ENCODE measurements at places on chromosomes 3 and 15.

GRCh38 chr15:22966321-22967083, 13.7 kb downstream of the CYFIP1 start:
- peak overlapping the region; percentile 41 for H3K27ac ChIP-seq
- no peaks in the 10 kb centered on the region for H3K27me3 ChIP-seq
- peaks cover 16% of the 10 kb centered on the region for H3K36me3 ChIP-seq
- no peak overlapping the region for H3K4me3 ChIP-seq
- peaks cover 15% of the 10 kb centered on the region for H3K4me1 ChIP-seq

DNA sequence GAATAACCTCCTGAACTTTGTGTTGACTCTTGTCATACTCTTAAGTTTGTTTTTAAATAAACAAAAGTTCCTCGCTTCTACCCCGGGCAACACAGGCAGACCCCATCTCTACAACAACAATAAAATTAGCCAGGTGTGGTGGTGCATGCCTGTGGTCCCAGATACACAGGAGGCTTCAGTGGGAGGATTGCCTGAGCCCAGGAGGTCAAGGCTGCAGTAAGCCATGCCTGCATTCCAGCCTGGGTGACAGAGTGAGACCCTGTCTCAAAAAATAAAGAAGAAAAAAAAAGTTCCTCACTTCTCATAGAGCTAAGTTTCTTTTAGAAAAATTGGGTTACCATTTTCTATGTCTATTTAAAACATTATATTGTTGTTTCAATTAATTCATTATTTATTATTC, 29.2 kb downstream of the HDGFL3 start:
- H3K4me1 ChIP-seq: peaks cover 9% of the 10 kb centered on the region
- H3K36me3 ChIP-seq: peaks cover 5% of the 10 kb centered on the region
- no peaks in the 10 kb centered on the region for H3K27me3 ChIP-seq

GRCh38 chr3:100216713-100217112, 44.1 kb upstream of the TBC1D23 start:
- DNase-seq: no peak
- H3K4me1 ChIP-seq: peaks cover 4% of the 10 kb centered on the region
- H3K4me3 ChIP-seq: no peak overlapping the region
- H3K36me3 ChIP-seq: peaks cover 6% of the 10 kb centered on the region
- H3K27me3 ChIP-seq: no peaks in the 10 kb centered on the region

DNA sequence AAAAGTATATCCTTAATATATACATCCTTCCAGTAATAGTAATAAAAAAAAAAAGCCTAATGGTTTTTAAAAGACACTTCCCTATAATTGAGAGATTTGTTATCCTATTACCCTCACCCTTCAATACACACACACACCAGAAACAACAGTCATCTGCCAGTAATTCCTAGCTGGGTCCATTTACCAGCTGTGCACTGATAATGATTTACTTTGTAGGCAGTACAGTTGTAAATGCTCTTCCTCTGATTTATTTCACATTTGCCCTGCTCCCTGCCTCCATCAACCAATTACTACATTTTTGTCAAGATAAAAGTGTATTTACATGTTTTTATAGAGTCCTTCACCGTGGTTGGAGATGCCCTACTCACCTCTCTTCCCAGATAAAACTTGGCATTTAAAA, 12.4 kb downstream of the TPM1 start:
- H3K27ac ChIP-seq: peak overlapping the region; percentile 94
- no peak overlapping the region for H3K4me3 ChIP-seq
- peaks cover 47% of the 10 kb centered on the region for H3K4me1 ChIP-seq

- no peaks in the 10 kb centered on the region for H3K4me1 ChIP-seq
- no peaks in the 10 kb centered on the region for H3K36me3 ChIP-seq
- no peaks in the 10 kb centered on the region for H3K27me3 ChIP-seq
- no peak for DNase-seq
- H3K4me3 ChIP-seq: no peak overlapping the region
Measured at GRCh38 chr3:67821135-67821534, 166.7 kb upstream of the SUCLG2 start.

DNA sequence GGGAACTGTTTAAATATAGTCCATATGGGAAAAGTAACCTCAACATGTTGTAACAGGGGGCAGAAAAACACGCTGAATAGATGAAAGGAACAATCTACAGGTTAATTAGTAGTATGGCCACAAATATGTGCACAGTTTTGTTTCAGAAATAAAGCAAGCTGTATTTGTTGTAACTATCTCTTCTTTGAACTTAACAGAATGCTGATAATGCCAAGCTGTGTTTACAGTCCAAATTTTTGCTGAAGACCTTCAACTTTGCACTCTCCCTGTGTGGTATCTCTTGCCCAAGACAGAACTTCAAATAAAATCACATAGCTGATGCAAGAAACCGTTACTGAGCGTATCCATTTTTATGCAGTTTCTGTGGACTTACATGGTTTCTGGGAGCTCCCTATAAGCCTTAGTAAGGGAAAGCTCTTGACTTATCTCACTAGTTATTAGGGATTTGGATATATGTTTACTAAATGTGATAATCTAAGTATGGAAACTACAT, 425.4 kb upstream of the TPRG1 start:
- no peaks in the 10 kb centered on the region for H3K27me3 ChIP-seq
- H3K36me3 ChIP-seq: peaks cover 1% of the 10 kb centered on the region
- H3K4me3 ChIP-seq: no peak overlapping the region

DNA sequence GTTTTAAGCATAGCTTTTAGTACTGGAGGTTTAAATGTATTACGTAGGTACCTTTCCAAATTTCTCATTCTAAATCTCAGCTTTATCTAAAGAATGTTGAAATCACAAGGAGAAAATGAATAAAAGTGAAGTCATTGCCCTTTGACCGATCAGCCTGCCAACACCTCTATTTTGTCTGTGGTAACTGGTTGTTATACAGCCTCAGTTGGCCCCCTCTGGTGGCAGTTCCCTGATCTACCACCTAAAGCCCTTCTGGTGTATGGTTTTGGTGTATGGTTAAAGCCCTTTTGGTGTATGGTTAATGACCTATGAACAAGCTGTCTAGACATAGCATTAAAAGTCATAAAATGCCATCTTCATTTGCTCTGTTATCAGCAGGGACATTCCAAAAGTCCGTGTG, 378.2 kb upstream of the AZI2 start:
- no peak overlapping the region for H3K4me3 ChIP-seq
- no peaks in the 10 kb centered on the region for H3K36me3 ChIP-seq
- peak; percentile 22 for DNase-seq

Data from progenitor cell of endocrine pancreas (in vitro differentiated cells).